BJ (cell line): ENCODE measurements at places on chromosomes 6 and 20.
A peak's percentile ranks its signal among the peaks of the same experiment; 100 is the strongest.

DNA sequence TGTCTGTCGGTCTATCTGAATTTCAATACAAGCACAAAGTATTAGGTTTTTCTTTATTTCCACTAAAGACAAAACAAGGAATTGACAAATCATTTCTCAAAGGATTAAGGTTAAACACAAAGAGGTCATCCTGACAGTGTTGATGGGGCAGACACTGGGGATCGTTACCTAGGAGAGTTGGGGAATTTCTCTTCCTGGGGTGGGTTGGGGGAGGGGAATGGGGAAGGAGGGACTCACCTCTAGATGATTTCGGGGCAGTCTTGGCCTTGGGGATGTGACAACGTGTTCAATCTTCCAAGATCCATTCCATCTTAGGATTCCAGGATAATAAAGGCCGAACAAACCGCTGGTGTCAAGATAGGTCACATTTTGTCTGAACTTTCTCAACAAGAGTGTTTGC, 35.4 kb upstream of the FOXA2 start:
- DNase-seq: no peak

DNA sequence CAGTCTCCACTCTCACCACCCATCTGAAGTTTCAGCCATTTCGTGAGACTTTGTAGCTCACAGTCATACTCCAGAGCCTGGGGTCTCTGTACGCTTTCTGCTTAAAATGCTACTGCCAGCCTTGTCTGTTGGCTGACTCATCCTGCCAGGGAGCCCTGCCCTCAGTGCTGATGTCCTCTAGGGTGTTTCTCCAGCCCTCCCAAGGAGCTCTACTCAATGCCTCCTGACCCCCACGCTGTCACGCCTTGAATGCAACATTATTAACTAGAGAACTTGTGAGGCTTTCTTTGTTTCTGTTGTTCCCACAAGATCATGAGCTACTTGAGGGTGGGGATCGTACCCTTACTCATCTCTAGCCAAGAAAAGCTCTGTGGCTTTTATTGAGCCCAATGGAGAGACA, 20.1 kb downstream of the KIF16B start:
- no peak for DNase-seq

- DNase-seq: no peak
Measured at GRCh38 chr6:118663993-118664985, 12.9 kb upstream of the CEP85L start.

- DNase-seq: no peak
Measured at GRCh38 chr6:77587963-77588362, 64.9 kb upstream of the MEI4 start.

DNA sequence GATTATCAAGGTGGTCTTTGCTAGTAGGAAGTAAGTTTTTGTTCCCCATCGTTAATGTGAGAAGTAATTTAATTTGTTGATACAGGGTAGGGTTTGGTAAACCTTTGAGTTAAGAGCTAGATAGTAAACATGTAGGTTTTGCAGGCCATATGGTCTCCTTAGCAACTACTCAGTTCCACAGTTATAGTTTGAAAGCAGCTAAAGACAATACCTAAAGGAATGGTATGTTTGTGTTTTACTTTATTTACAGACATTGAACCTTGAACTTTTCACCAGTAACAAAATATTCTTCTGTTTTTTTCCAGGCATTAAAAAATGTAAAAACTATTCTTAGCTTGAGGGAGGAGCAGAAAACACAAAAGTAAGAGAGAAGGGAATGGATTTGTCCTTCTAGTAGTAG, 1.7 kb downstream of the CAP2 start:
- DNase-seq: no peak

DNA sequence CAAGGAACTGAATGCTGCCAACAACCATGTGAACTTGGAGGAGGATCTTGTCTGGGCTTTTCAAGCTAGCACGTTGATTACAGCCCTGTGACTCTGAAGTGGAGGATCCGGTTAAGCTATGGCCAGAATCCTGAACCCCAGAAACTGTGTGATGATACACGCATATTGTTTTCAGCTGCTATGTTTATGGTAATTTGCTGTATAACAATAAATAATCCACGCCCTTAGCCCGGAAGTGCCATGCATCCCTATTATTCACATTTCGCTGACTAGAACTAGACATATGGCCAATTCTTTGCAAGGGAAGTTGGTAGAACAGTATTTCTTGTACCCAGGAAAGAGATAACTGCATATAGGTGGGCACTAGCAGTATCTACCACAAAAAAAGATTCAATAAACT, 510.8 kb upstream of the BTBD3 start:
- no peak for DNase-seq

DNA sequence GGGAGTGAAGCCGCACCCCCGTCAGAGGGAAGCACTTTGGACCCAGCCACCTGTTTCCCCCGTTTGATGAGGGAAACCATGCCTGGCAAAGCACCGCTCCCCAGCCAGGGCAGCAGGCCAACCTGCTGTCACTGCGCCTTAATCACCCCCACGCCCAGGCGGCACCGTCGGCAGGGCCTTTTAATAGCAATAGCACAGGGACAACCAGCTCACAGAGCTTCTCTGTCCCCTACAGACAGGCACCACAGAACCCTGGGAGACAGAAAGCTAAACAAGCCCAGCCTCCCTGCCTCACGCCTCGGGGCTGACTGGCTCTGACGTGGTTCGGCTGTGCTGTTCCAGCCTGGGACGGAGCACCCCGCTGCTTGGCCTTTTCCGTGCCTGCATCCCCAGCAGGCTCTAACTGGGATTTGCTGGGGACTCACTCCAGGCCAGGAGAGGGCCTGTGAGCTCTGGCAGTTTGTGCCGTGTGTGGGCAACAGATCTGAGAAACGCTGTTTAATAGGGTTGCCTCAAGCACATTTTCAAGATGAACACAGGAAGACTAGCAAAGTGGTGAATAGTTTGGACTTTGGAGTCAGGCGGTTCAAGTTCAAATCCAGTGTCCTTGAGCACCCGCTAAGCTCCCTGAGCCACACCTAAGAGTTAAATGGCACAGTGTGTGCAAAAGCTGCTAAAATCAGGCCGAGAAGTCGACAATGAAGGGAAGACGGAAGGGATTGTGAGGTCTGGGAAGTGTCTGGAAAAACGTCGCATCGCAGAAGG, 223.8 kb downstream of the NRN1 start:
- no peak for DNase-seq

- DNase-seq: no peak
Measured at GRCh38 chr6:136761227-136761922, 30.9 kb downstream of the MAP3K5 start.

DNA sequence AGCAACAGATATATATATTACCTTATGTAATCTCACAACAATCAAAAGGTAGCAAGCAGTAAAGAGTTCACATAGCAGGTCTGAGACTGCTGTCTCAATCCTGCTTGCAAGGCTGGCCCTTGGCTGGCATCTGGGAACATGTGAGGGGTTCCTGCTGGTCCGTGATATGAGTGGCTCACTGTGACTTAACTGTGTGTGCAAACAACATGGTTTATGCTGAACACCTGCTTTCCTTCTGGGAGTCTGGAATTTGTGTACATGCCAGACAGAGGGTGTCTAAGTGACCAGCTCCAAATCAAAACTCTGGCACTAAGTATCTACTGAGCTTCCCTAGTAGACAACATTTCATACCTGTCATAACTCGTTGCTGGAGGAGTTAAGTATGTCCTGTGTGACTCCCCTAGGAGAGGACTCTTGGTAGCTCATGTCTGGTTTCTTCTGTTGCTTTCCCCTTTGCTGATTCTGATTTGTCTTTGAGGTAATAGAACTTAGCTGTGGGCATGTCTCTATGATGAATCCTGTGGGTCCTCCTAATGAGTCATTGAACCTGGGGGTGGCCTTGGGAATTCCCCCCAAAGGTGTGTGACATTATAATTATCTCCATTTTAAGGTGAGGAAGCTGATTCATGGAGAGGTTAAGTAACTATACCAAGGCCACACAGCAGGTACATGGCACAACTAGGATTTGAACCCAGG, 131.6 kb upstream of the NEDD9 start:
- DNase-seq: no peak

DNA sequence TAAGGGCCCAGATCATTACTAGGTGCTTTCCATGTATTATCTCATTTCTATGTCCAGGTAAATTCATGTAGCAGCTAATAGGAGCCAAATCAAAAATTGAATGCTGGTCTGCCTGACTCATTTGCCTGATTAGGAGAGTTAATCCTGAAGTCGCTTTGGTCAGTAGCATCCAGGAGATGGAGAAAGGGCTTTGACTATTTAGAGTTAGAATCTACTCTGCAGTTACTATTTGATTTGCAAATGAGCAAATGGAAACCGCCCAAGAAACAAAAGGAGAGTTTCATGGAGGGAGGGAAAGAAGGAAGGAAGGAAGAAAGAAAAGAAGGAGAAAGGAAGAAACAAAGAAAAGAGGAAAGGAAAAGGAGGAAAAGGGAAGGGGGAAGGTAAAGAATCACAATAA, 539.6 kb upstream of the MMS22L start:
- no peak for DNase-seq

- no peak for DNase-seq
Measured at GRCh38 chr20:47093320-47093966, 198.8 kb downstream of the EYA2 start.

GRCh38 chr6:167995731-167996151, 1.7 kb upstream of the KIF25 start:
- DNase-seq: no peak

DNA sequence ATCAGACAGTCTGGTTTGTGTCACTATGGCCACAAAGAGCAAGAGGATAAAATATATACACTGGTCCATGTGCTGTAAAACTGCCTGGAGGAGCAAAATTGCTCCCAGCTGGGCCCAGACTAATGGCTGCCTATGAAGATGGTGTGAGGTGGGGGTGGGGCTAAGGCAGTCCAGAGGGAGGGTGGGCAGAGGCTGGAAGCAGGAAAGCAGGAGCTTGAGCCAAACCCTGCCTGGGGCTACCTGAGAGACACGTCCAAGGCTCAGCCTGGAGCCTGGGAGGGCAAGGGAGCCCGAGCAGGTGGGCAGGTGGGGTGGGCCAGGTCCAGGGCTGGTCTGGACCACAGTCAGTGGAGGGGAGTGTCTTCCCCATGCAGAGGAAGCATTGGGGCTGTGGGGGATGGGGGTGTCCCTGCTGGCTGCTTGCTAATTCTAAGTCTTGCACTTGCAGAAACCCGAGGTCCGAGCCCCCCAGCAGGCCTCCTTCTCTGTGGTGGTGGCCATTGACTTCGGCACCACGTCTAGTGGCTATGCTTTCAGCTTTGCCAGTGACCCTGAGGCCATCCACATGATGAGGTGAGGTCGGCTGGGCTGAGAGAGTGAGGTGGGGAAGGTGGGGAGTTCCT, 9.5 kb downstream of the HSPA12B start:
- no peak for DNase-seq

- no peak for DNase-seq
Measured at GRCh38 chr6:116396441-116396840, 25.7 kb downstream of the DSE start.

- DNase-seq: no peak
Measured at GRCh38 chr6:33390173-33390572, 1.4 kb upstream of the KIFC1 start.

GRCh38 chr6:166143011-166143410, 24.6 kb downstream of the TBXT start:
- DNase-seq: no peak

DNA sequence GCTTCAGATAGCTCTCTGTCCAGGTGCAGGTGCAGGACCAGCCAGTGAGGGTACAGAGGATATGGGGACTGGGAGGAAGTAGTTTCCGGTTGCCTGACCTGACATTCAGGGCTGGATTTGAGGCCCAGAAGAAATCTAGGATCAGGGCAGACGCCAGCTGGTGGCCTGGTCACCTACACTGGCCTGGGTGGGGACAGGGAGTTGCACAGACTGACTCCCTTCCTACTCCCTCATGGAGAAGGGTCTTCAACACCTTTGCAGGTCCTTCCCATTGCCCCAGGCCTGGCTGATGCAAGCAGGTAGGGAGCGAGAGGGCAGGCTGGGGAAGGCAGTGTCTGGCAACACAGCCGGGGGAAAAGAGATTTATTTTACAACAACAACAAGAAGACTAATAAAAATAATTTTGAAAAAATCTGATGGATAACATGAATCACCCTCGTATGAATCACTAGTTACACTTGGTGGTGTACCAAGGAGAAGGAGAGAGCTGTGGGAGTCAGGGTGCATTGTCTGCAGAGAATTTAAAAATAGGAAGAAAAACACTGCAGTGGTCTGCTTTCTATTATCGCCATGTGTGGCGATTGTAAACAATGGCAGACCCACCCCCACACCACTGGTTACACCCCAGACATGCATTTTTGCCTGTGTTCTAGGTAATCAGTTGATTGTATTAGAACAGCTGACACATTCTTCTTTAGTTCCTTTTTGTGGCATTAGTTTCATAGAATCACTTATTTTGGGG, 62.3 kb upstream of the SNX9 start:
- DNase-seq: peak; percentile 95

DNA sequence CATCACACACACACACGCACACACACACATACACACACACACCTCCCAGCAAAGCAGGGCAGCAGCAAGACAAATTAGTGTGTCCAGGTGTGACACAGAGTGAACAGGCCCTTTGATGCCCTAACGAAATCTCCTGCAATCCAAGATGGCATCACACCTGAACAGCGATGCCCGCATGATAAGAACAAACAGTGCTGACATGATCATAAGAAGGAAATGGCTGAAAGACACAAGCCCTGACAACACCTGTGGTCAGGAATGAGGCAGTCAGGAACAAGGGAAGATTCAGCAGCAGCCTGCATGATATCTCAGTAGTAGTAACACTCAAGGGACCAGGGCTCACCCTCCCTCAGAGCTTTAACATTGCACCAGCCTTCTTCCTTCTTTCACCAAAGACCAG, 156.9 kb downstream of the FAXC start:
- DNase-seq: no peak

DNA sequence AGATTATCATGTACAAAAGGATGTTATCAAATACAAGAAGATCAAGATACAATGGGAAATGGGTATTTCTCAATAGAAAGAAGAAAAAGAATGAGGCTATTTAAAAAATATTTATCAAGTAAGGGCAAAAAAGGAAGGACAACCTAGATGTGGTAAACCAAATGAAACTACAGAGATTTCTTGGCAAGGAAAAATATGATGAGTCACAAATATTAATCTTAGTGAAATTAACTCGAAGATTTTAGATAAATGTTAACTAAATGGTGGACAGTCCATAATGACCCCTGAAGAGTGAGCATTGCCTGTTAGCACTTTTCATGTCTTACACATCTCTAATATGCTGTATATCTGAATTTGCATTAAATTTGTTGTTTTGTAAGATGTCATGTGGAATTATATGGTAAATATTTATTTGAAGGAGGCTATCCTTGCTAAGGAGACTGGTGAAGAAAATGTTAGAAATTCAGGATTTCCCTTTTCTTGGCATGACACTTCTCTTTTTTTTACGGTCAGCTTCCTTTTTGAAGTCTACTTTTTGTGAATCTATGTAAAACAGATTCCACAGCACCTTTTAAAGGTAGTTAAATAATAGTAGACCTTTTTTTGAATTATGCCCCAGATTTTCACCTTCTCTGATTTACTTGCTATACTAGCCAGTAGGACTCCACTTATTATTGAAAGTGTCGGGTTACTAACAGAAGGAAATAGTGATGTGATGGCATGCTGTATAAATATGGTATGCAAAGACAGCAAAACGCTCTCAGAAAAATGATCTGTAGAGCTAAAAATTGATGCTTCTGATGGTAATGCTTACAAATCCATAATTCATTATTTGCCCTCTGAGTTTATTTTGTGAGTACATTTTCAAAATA, 120.5 kb downstream of the HIVEP1 start:
- DNase-seq: no peak
